ENCODE measurements at places on chromosomes 16 and 17. TPM values are rescaled to one million over a fixed set of nuclear protein-coding genes. Genes with fewer than 3 reads are reported as not detected.

TNFRSF13B gene
- total RNA-seq, result not detected

C17orf107 gene
- total RNA-seq, result 0.26 TPM

LRRC37A3 gene
- total RNA-seq, result 2.2 TPM

MT1M gene
- total RNA-seq, result 0.18 TPM

TBC1D3 gene
- total RNA-seq, result not detected

PLLP gene
- 1.2 TPM for total RNA-seq

CBX4 gene
- 27.3 TPM for total RNA-seq

BAHCC1 gene
- total RNA-seq, result 8.5 TPM

LGALS9B gene
- not detected for total RNA-seq

PDILT gene
- total RNA-seq, result not detected

SLC6A2 gene
- 0.07 TPM for total RNA-seq

CCL4 gene
- total RNA-seq, result 0.29 TPM

SLC13A5 gene
- 0.38 TPM for total RNA-seq

PRKCB gene
- 0.22 TPM for total RNA-seq

PABPN1L gene
- total RNA-seq, result not detected

MYH10 gene
- total RNA-seq, result 24.5 TPM

PPY gene
- total RNA-seq, result not detected

EPN3 gene
- 0.14 TPM for total RNA-seq

FSCN2 gene
- 0.82 TPM for total RNA-seq

CDRT15L2 gene
- not detected for total RNA-seq

KRTAP3-1 gene
- not detected for total RNA-seq

OTOP2 gene
- 0.09 TPM for total RNA-seq

GSPT1 gene
- 207 TPM for total RNA-seq

SOX8 gene
- 2.2 TPM for total RNA-seq

ZG16 gene
- total RNA-seq, result not detected

TP53TG3F gene
- 0.06 TPM for total RNA-seq

CAPN15 gene
- 76.4 TPM for total RNA-seq

SLC5A2 gene
- total RNA-seq, result 0.18 TPM

KREMEN2 gene
- total RNA-seq, result 1.9 TPM

GFER gene
- total RNA-seq, result 42.0 TPM

RPAIN gene
- total RNA-seq, result 30.4 TPM

TMED6 gene
- 0.08 TPM for total RNA-seq

HS3ST3B1 gene
- total RNA-seq, result 1.9 TPM

KRTAP1-5 gene
- total RNA-seq, result not detected

AHSP gene
- not detected for total RNA-seq

MFAP4 gene
- total RNA-seq, result not detected

BAIAP3 gene
- total RNA-seq, result 1.1 TPM

LPO gene
- total RNA-seq, result 0.06 TPM

EME1 gene
- total RNA-seq, result 13.8 TPM

OR4D1 gene
- 0.02 TPM for total RNA-seq

ORAI3 gene
- total RNA-seq, result 10.1 TPM

ZACN gene
- total RNA-seq, result 0.28 TPM

ABCA5 gene
- 2.5 TPM for total RNA-seq

CHD9NB gene
- 1.3 TPM for total RNA-seq

FAM171A2 gene
- total RNA-seq, result 4.2 TPM

GLP2R gene
- total RNA-seq, result 8.9 TPM

PER1 gene
- total RNA-seq, result 58.0 TPM

CCL11 gene
- not detected for total RNA-seq

CNGB1 gene
- 0.06 TPM for total RNA-seq

HAP1 gene
- total RNA-seq, result 1.2 TPM

Data from A549 treated with dexamethasone at 1 μM for 4 hours (cell line).